ENCODE measurements at places on chromosomes 2 and 18.
A peak's percentile ranks its signal among the peaks of the same experiment; 100 is the strongest.

DNA sequence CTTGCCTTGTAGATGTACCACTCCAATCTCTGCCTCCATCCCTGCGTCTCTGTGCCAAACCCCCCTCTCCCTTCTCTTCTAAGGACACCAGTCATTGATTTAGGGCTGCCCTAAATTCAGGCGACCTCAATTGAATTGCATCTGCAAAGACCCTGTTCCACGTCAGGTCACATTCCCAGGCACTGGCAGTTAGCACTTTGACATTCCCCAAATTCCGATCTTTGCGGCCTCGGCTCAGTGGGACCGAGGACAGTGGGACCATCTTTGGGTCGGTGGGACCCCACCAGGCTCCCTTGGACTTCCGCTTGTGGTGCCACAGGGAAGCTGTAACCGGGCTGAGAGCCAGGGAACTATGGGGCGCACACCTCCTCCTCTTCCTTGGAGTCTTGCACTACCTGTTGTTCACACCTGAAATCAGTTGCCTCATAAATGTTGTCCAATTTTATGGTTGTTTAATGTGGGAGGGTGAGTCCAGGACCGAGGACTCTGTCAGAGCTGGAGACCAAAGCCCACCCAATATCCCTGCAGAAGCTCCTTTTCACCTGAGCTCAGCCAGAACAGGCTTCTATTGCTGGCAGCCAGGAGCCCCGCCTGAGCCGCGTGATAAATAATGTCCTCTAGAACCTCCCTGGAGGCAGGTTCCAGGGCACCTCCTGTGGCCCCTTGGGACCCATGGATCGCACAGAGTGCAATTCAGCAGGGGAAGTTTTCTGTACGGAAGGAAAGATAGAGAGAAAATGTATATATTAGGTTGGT lies 271.6 kb downstream of the EIPR1 start:
- DNase-seq, result no peak

GRCh38 chr2:138689705-138690104 lies 90.5 kb downstream of the NXPH2 start:
- peak; percentile 2 for DNase-seq

DNA sequence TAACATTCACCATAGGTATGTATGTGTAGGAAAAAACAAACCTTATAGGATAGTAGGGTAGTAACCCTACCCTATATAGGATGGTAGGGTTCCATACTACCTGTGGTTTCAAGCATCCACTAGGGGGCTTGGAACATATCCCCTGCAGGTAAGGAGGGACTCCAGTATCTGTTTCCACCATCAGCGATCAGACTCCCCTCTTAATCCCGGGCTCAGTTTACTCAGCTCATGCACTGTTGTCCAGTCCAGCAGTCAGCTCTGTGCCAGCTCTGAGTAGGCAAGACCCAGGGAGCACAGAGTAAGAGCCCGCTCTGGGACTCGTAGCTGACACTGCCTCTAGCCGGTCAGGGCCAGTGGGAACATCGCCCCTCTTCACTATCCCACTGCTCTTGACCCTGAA lies 61.7 kb downstream of the MEX3C start:
- no peak for DNase-seq

DNA sequence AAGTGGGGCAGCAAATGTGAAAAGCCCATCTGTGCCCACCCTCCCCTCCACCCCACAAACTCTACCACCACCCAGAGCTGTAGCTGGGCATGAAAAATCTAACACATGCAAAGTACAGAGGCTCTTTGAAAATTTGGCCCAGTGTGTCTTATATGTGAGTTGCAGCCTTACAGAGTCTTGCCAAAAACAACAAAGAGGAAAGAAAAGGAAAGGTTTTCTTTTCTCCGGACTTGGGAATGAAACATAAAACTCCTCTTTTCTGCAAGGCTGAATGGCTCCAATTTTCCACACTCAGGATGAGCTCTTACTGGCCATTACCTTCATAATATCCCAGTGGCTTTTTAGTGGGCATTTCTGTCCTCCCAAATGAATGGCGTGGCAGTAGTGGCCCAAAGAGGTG lies 27.9 kb upstream of the POU3F3 start:
- no peak for DNase-seq

- no peak for DNase-seq
Measured at GRCh38 chr2:193845604-193846003, 1650.9 kb upstream of the TMEFF2 start.

- DNase-seq, result no peak
Measured at GRCh38 chr18:59893971-59894370, 5.8 kb upstream of the PMAIP1 start.

DNA sequence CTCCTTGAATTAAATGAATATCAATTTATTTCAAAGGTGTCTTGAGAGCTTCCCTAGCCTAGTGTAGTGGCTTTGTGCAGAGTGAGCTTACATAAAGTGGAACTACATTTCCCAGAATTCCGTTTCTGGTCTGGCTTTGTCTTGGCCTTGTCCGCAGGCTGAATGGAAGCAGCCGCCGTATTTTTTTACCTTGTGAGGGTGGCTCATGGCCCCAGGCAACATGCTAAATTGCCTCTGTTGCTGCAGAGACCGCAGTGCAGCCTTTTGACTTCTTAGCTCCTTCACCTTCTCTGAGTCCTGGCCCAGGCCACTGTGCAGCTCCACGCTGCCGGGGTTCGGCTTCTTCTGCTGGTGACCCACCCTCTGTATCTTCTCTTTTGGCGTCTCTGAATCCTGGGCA lies 114.8 kb upstream of the SLC38A11 start:
- DNase-seq, result no peak

GRCh38 chr2:40935349-40935748 lies 483.5 kb upstream of the SLC8A1 start:
- no peak for DNase-seq

- DNase-seq, result peak; percentile 24
Measured at GRCh38 chr2:64454386-64455332, 697 bp downstream of the LGALSL start.

- no peak for DNase-seq
Measured at GRCh38 chr18:495017-495416, 5.5 kb downstream of the COLEC12 start.

DNA sequence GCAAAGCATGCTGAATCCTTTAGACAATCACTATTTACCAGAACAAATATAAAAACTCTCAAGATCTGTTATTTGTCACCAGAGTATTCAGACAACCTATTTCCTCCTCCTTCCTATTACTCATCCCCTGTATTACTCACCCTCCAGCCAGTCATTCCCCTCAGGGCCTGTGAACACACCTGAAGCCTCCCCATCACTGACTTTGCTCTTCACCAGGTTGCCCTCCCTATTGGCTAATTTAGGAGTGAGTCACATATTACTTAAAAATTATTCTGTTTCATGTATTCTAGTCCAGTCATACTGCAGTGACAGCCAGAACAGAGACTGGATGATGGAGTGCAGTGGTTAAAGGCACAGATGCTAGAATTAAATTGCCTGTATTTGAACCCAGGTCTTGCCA lies 3.7 kb upstream of the ATG16L1 start:
- peak; percentile 95 for DNase-seq

- DNase-seq, result no peak
Measured at GRCh38 chr2:45008296-45009129, 739 bp downstream of the SIX2 start.

GRCh38 chr2:10599921-10600320 lies 89.9 kb downstream of the NOL10 start:
- no peak for DNase-seq

DNA sequence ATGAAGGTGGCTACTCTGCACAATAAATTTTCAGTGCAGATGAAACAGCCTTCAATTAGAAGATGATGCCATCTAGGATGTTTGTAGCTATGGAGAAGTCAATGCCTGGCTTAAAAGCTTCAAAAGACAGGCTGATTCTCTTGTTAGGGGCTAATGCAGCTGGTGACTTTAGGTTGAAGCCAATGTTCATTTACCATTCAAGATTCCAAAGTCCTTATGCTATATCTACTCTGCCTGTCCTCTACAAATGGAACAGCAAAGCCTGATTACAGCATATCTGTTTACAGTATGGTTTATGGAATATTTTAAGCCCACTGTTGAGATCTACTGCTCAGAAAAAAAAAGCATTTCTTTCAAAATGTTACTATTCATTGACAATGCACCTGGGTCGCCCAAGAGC lies 15.8 kb downstream of the TGFA start:
- DNase-seq, result no peak

DNA sequence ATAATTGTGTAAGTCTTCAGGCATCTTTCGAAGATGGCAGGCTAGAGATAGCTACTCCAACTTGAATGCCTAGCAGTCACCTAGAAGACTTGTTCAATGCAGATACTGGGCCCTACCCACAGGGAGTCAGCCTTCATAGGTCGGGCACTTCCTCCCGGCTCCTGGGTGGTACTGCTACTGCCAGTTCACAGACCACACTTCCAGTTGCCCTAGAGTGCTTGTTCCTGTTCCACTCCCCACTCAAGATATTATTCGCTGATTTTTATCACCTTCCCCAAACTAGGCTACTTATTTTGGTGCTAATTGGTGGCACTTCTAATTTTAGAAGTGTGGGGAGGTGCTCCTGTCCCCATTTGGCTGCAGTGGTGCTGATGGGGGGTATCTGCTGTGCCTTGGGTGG lies 34.2 kb downstream of the INPP4A start:
- peak; percentile 41 for DNase-seq

- DNase-seq, result peak; percentile 65
Measured at GRCh38 chr2:233414777-233415570, 60.7 kb downstream of the DGKD start.

- DNase-seq, result no peak
Measured at GRCh38 chr18:2409906-2410305, 161.4 kb downstream of the METTL4 start.

GRCh38 chr2:127679680-127680361 lies 4.5 kb upstream of the LIMS2 start:
- no peak for DNase-seq

DNA sequence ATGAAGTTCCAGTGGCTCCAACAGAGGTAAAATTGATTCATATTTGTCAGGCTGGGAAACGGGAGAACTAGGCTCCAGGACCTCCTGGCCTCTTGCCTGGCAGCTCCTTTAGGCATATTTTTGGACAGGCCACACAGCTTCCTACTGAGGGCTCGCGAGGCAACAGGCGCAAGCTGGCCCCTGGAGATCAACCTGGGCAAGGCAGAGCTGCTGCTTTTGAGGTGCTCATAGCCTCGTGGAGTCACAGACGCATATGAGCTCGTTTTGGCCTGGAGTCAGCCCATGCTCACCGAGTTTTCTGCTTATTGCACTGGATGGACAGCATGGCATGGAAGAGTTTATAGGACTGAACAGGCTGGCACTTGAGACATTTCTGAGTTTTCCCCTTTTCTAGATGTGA lies 97.7 kb downstream of the CAPN13 start:
- DNase-seq, result no peak

DNA sequence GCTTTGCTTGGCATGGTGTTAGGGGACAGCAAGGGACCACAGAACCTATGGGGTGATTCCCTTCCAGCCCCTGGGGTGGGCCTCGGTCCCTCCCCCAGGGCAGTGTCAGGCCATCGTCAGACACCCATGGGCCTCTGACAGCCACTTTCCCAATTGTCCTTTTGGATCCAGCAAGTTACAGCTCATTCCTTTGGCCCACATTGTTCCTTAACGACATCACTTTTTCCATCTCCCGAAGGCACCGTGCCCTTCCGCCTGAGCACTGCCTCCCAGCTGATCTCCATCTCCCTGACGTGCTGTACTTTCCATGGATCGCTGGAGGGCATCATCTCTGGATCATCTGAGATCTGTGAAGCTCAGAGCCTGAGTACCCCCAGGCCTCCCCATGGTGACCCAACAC lies 10.4 kb upstream of the KCNK3 start:
- DNase-seq, result no peak

- no peak for DNase-seq
Measured at GRCh38 chr2:231803501-231804138, 17.4 kb downstream of the COPS7B start.

- DNase-seq, result no peak
Measured at GRCh38 chr2:173134703-173135102, 59.1 kb downstream of the MAP3K20 start.

- no peak for DNase-seq
Measured at GRCh38 chr2:191148281-191148680, 2.5 kb downstream of the STAT4 start.

GRCh38 chr2:120669971-120670370 lies 65.7 kb upstream of the GLI2 start:
- DNase-seq, result no peak

GRCh38 chr2:31267437-31268120 lies 33.6 kb downstream of the EHD3 start:
- DNase-seq, result no peak

DNA sequence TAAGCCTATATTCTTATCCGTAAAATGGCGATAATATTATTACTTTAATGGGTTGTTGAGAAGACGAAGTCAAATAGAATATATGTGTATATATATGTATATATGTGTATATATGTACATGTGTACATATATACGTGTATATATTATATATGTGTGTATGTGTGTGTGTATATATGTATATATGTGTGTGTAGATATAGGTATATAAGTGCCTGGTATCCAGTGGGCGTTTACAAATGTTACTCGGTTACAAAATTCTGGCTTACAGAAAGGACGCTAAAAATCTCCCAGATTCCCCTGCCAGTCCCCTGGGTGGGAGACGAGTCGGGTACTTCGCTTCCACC lies 295 bp upstream of the MTX2 start:
- no peak for DNase-seq

DNA sequence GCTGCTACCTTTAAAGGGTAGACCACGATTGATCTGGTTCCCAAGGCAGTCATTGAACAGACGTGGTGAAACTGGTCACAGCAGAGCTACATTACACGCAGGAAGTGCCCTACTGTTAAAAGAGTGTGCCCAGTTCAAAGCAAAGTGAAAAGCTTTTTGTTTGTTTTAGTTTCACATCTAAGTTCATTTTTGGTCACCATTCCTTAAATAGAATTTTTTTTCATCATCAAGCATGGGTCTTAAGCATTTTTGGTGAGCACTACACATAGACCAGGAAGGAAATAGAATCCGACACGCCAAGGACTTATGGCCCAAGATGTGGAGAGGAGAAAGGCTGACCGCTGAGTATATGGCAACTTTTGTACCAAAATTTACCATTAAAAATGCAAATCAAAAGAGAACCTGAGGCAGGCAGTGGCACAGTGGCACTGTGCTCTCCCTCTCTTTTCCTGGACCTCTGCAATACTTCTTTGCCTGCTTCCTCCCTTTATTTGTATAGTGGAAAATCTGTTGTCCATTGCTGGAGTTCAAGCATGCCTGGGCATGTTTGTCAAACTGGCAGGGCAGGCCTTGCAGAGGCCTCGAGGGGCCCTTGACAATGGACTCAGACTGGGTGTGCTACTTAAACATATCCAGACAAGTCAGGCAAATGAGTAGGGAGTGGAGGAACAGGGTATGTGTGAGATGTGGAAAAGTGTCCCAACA lies 42.6 kb upstream of the HNRNPA3 start:
- DNase-seq, result no peak

- DNase-seq, result no peak
Measured at GRCh38 chr2:164808776-164809175, 32.8 kb downstream of the COBLL1 start.
